ENCODE measurements at places on chromosomes 7 and 10. TPM values are rescaled to one million over a fixed set of nuclear protein-coding genes. Genes with fewer than 3 reads are reported as not detected.

DNA sequence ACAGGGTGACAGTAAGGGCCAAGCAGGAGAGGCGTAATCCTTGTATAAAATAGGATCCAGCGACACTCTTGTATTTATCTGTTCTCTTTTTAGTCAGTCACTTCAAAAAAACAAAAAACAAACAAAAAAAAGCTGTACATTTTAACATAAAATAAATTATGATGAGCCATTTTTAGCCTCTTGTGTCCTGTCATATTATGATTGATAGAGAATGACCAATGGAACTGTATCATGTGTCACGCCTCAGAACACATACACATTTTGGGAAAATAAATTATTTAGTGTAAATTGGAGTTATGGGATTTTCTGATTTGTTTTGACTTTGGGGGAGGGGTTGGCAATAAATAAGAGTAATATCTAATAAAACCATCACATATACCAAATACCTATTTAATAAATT lies 79.3 kb upstream of the SAMD8 start:
- no peak for DNase-seq

GRCh38 chr10:100510533-100511308 lies 8.9 kb downstream of the SEC31B start:
- no peak for DNase-seq

GRCh38 chr10:4459531-4459930 lies 366.5 kb upstream of the AKR1E2 start:
- no peak for DNase-seq

DNA sequence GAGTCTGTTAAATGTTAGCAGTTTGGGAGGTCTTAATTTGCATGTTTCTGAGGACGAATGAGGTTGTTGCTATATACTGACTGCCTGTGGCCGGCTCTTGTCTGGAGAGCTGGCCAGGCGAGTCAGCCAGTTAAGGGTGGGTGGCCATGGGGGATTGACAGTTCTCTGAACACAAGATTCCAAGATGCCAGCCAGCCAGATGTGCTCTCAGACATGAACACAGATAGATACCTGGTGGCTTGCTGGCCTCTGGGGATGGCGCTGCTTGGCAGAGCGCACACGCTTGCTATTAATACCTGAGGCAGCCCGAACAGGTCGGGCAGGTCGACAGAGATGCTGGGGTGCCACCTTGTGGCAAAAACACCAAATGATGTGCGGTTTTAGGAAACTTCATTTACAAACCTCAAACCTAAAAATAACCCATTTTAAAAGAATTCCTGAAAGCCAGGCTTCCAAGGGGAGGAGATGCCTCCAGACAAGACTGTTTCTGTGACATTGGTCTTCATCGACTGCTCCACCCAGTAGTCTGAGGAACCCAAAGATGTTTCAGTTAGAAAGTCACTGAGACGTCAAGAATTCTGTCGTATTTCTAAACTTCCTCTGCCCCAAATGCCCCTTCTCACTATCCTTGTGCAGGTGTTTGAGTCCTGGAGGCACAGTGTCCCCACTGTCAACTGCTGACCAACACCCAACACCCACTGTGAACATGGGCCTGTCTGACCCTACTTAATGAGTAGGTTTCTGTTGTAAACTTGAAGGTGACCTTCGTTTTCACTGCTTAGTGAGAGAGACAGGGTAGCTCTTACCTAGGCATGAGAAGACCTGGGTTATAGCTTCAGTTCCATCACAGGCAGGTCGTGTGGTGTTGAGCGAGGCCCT lies 123.4 kb downstream of the NT5C2 start:
- DNase-seq = peak; percentile 37

GRCh38 chr7:111108496-111108895 lies 17.6 kb downstream of the LRRN3 start:
- DNase-seq = no peak

- DNase-seq = no peak
Measured at GRCh38 chr10:47442351-47442750, 41.6 kb downstream of the ANXA8 start.

- no peak for DNase-seq
Measured at GRCh38 chr7:47402941-47403866, 178.7 kb downstream of the TNS3 start.

GRCh38 chr10:51552879-51553278 lies 146.5 kb downstream of the CSTF2T start:
- no peak for DNase-seq

- DNase-seq = no peak
Measured at GRCh38 chr10:35331894-35332640, 4.2 kb upstream of the CCNY start.

DNA sequence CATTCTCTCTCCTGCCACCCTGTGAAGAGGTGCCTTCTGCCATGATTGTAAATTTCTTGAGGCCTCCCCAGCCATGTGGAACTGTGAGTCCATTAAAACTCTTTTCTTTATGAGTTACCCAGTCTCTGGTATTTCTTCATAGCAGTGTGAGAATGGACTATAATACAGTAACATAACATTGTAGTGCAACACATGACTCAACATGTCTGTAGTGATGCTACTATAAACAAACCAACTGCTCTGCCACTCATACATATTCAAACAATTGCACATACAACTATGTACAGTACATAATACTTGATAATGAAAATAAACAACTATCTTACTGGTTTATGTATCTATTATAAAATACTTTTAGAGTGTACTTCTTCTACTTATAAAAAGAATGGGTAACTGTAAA lies 7.1 kb downstream of the ATOH7 start:
- DNase-seq = no peak

DNA sequence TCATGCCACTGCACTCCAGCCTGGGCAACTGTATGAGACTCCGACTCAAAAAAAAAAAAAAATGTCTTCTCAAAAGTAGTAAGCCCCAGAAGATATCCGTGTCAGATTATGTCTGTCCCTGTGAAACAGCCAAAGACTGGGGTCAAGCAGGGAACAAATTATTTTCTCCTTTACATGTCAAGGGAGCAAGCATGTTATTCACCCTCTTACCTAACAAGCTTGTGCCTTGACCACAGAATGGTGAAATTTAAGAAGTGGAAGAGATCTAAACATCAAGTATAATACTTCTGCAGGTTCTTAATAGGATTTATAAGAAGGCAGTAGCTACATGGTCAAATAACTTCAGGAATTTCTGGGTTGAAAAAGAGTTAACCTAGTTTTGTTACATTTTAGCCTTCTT lies 187.9 kb downstream of the ZNF365 start:
- no peak for DNase-seq

DNA sequence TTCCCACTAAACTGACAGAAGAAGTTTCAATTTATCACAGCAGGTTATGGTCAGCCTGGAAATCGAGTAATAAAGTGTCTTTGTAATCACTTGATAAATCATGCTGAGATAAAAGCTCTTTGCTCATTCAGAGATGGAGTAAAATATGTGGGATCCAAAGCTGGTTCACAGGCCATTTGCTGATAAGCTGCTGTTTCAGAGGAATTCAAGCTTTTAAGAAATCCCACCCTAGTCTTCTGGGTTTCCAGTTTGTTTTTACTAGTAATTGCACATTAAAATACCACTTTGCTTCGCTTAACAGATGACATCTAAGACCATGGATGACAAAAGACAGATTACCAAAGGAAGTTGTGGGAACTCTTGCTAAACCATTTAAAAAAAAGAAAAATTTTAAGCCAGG lies 37.4 kb upstream of the CDK6 start:
- peak; percentile 20 for DNase-seq

Gene SYCE1
- polyA plus RNA-seq = 0.42 TPM

Gene EPO
- polyA plus RNA-seq = 0.20 TPM

Gene CTNNA3
- 4.3 TPM for polyA plus RNA-seq

Gene GRID2IP
- 0.91 TPM for polyA plus RNA-seq

All from left kidney (tissue), 8 donors.